ENCODE measurements at places on chromosomes 3 and 15.

- no peak for DNase-seq
Measured at GRCh38 chr3:53144862-53145712, 14.9 kb upstream of the RFT1 start.

DNA sequence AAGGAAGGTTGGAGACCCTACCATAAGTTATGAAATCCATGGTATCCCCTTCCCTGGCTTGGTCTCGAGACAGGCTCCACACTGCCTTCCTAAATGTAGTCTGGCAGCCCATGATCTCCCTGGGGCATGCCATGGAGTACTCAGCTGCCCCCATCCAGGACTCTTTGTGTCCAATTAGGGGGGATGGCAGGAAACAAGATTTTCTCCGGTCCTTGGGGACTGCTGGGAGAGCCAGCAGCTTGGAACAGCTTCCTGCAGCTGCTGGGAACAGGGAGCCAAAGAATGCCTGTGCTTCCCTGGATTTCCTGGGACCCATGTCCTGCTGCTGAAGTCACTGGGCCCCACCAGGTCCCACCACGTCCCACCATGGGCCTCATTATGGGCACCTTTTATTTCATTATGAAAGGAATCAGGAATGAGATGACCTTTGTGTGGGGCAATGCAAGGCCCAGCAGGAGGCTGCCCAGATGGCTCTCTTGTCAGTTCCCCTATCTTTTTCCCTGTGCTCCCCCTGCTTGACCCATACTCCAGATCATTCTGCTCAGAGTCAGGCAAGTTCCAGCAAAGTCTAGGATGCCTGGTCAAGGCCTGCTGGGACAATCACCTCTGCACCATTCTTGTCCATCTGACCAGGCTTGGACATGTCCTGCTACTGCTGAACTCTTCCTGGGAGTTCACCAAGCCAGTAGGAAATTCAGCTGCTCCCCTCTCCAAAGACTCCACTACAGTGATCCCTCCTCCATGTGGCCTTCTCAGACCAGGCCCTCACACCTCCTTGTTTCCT, 15.0 kb upstream of the DAG1 start:
- DNase-seq = peak; percentile 50

- no peak for DNase-seq
Measured at GRCh38 chr3:9141928-9142289, 107.5 kb downstream of the SRGAP3 start.

GRCh38 chr3:176046703-176047102, 1150.6 kb downstream of the TBL1XR1 start:
- DNase-seq = no peak

- DNase-seq = no peak
Measured at GRCh38 chr15:78730955-78731354, 80.3 kb downstream of the ADAMTS7 start.

DNA sequence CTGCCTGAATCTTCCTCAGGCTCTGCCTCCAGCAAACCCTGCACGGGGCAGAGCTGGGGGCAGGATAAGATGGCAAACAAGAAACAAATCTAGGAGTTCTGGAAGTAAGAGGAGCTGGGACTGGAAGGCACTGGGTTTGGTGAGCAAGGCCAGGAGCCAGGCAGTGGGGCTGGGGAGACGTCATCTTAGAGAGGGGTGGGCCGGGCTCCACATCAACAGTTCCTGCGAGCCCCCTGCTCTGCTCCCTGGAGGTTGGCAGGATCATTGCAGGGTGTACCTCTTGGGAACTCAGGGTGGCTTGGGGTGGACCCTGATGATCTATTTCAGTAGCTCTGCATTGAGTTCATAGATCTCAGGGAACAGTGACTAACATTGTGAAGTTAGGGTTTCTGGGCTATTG, 87.3 kb upstream of the PRR23E start:
- no peak for DNase-seq

DNA sequence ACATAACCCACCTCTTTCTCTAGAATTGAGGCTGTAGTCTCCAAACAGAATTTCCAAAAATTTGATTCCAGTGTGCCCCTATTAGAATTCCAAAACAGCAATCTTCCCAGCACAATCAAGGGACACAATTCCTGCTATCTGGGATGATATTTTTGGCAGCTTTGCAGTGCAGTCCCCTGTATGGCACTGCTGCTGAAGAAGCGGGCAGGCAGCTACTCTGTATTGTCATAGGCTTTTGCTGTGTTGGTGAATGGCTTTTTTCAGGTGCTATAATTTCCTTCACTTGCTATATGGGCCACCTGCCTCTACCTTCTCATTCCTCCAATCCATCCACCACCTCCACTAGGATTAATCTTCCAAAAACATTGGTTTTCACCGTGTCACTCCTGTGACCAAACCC, 145.5 kb downstream of the VGLL4 start:
- DNase-seq = no peak

Measured in NCI-H82 (cell line).